Esophagus muscularis mucosa (tissue), 4 donors: ENCODE measurements at places on chromosomes 12 and 14. TPM values are rescaled to one million over a fixed set of nuclear protein-coding genes. Genes with fewer than 3 reads are reported as not detected.

Gene CLEC1A
- 1.7 TPM for total RNA-seq

Gene NPAS3
- 3.3 TPM for total RNA-seq

GRCh38 chr12:69415471-69416275 is 54.5 kb upstream of the FRS2 start:
- H3K27me3 ChIP-seq: no peaks in the 10 kb centered on the region
- H3K4me1 ChIP-seq: peaks cover 11% of the 10 kb centered on the region
- H3K36me3 ChIP-seq: no peaks in the 10 kb centered on the region
- H3K4me3 ChIP-seq: peak overlapping the region; percentile 17
- H3K27ac ChIP-seq: peak overlapping the region; percentile 34

GRCh38 chr14:30597504-30597903 is 24.6 kb upstream of the SCFD1 start:
- no peaks in the 10 kb centered on the region for H3K4me1 ChIP-seq
- DNase-seq: no peak

Gene SYT1
- 10.0 TPM for total RNA-seq

Gene ACAD10
- total RNA-seq: 18.7 TPM

Gene TAS2R20
- total RNA-seq: 0.78 TPM

GRCh38 chr12:10562306-10562933 is 51.0 kb downstream of the MAGOHB start:
- no peak for DNase-seq
- H3K4me1 ChIP-seq: no peaks in the 10 kb centered on the region
- peaks cover 4% of the 10 kb centered on the region for H3K27me3 ChIP-seq
- H3K4me3 ChIP-seq: no peak overlapping the region

GRCh38 chr14:32005628-32006027 is 71.5 kb upstream of the ARHGAP5 start:
- no peak overlapping the region for H3K4me3 ChIP-seq
- DNase-seq: no peak
- no peaks in the 10 kb centered on the region for H3K36me3 ChIP-seq
- H3K27ac ChIP-seq: no peak overlapping the region

DNA sequence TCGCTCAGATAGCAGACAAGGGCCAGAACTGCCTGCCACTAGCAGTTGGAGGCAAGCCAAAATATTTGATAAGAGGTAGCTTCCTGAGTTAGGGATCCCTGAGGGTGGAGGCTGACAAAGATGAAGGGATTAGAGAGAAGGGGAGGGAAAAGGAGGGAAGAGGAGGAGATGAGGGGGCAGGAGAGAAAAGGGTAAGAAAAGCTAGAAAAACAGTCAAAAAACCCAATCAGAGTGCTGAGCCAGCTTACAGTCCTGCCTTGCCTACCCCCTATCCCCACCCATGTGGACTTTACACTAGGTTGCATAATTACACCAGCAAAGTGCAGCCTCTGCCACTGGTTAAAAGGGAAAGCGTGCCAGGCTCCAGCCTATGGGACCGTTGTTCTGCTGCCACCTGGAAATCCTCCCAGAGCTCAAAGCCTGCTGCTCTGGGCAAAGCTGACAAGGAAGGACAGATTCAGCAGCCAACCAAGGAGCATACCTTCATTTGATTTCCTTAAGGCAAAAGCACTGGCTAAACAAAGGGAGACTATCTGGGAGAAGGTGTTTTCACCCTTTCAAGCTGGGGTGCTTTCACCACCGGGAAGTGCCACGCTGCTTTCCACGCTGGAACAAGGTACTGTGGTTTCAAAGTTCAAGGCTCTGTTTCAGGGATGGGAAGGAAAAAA is 3.8 kb upstream of the NUMB start:
- H3K36me3 ChIP-seq: no peaks in the 10 kb centered on the region
- no peak overlapping the region for H3K4me3 ChIP-seq
- H3K4me1 ChIP-seq: peaks cover 67% of the 10 kb centered on the region
- DNase-seq: no peak

Gene PFKM
- total RNA-seq: 59.5 TPM

GRCh38 chr14:64788706-64789105 is 84.5 kb downstream of the PLEKHG3 start:
- H3K36me3 ChIP-seq: no peaks in the 10 kb centered on the region
- no peak for DNase-seq
- H3K4me1 ChIP-seq: no peaks in the 10 kb centered on the region
- H3K27me3 ChIP-seq: no peaks in the 10 kb centered on the region

DNA sequence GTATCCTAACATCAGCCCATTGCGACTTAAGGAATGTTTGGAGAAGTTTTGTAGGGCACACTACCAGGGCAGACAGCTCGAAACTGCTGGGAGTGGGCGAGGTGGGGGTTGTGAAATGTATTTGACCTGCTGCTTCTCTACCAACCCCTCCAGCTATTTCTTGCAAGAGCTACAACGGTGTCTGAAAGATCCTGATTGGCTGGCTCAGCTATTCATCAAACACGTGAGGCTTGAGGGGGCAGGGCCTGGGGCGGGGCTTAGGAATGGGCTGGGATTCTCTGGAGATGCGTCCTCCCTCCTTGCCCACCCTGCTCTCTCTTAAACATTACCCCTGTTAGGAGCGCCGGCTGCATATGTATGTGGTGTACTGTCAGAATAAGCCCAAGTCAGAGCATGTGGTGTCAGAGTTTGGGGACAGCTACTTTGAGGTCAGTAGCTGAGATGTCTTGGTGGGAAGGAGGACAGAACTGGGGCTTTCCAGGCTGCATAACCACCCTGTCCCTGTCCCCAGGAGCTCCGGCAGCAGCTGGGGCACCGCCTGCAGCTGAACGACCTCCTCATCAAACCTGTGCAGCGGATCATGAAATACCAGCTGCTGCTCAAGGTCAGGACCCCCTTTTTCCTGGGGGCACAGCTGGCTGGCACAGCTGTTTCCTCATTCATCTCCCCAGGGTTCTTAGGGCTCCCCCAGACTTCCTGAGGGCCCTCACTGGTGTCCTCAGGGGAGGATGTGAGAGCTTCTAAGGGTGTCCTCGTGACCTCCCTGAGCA is 3.1 kb downstream of the ARHGEF25 start:
- H3K27me3 ChIP-seq: no peaks in the 10 kb centered on the region
- peaks cover 71% of the 10 kb centered on the region for H3K4me1 ChIP-seq
- no peak for DNase-seq
- no peak overlapping the region for H3K4me3 ChIP-seq
- peaks cover 11% of the 10 kb centered on the region for H3K36me3 ChIP-seq
- peak overlapping the region; percentile 98 for H3K27ac ChIP-seq

- H3K27me3 ChIP-seq: no peaks in the 10 kb centered on the region
- no peaks in the 10 kb centered on the region for H3K4me1 ChIP-seq
- peaks cover 16% of the 10 kb centered on the region for H3K36me3 ChIP-seq
- no peak overlapping the region for H3K4me3 ChIP-seq
Measured at GRCh38 chr14:74519316-74520074, 25.9 kb downstream of the ISCA2 start.

GRCh38 chr12:13179211-13180074 is 17.1 kb upstream of the EMP1 start:
- no peak overlapping the region for H3K4me3 ChIP-seq
- H3K27me3 ChIP-seq: no peaks in the 10 kb centered on the region
- no peaks in the 10 kb centered on the region for H3K36me3 ChIP-seq
- peak; percentile 91 for DNase-seq
- H3K27ac ChIP-seq: peak overlapping the region; percentile 72
- H3K4me1 ChIP-seq: peaks cover 25% of the 10 kb centered on the region

GRCh38 chr12:131197490-131197889 is 243.8 kb downstream of the ADGRD1 start:
- no peaks in the 10 kb centered on the region for H3K4me1 ChIP-seq
- H3K36me3 ChIP-seq: no peaks in the 10 kb centered on the region
- peak; percentile 78 for DNase-seq
- H3K27me3 ChIP-seq: no peaks in the 10 kb centered on the region
- no peak overlapping the region for H3K27ac ChIP-seq

Gene GDF3
- total RNA-seq: not detected

Gene CCDC198
- total RNA-seq: not detected

Gene TAS2R14
- 1.6 TPM for total RNA-seq

Gene PLD4
- total RNA-seq: 0.50 TPM

- no peaks in the 10 kb centered on the region for H3K36me3 ChIP-seq
- no peaks in the 10 kb centered on the region for H3K27me3 ChIP-seq
- H3K27ac ChIP-seq: peak overlapping the region; percentile 13
- H3K4me1 ChIP-seq: peaks cover 26% of the 10 kb centered on the region
Measured at GRCh38 chr14:50344876-50345563, 32.9 kb downstream of the DMAC2L start.

DNA sequence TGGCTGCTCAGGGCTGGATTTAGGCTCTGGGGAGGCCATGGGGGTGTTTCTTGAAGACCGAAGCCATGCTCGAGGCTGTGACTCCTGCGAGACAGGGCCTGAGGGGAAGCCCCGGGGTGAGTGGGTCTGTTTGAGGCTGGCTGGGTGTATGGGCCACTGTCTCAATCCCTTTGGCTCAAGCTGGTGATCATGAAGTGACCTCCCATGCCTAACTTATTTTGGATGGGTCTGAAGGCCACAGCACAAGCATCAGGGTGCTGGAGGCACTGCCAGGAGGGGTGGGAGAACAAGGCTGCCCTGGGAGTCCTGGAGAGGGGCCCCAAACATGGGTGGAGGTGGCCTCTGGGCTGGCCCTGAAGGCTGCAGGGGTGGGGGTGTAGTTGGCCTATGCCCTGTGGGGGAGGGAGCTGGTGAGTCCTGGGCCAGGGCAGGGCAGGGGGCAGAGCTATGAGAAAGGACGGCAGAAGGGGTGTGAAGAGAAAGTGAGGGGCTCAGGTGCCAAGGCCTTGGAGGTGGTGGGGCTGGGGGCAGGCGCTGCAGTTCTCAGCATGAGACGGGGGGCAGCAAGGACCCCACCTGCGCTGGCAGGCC is 100.9 kb downstream of the KIF26A start:
- H3K4me1 ChIP-seq: no peaks in the 10 kb centered on the region
- DNase-seq: no peak
- H3K4me3 ChIP-seq: no peak overlapping the region
- no peaks in the 10 kb centered on the region for H3K27me3 ChIP-seq

DNA sequence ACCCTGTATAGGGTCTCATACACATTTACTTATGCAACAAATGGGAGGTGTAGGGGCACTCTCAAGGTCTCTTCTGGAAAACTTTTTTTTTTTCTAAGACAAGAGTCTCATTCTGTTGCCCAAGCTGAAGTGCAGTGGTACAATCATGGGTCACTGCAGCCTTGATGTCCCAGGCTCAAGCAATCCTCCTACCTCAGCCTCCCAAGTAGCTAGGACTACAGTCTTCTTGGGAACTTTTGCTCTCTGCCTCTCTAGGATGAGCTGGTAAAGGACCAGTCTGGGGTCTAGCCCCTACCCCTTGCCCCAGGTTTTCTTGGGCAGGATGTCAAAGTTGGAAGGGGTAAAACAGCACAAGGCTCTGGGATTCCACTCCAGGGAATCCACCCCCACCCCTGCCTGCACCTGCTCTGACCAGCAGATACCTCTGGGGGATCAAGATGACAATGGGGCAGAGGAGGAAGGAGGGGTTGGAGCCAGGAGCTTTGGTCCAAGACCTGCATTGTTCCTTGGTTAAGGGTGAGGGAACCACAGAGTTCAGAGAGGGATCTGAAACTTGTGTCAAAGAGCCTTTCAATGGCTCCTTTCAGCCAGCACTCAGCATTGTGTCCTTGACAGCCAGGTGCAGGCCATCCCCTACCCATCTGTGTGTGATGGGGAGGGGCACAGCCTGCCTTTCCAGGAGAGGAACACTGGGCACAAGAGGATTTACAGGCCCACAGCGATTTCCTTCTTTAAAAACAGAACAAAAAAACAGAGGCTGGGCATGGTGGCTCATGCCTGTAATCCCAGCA is 12.2 kb downstream of the CTDSP2 start:
- H3K27me3 ChIP-seq: no peaks in the 10 kb centered on the region
- H3K4me1 ChIP-seq: peaks cover 100% of the 10 kb centered on the region
- no peak for DNase-seq
- H3K36me3 ChIP-seq: peaks cover 2% of the 10 kb centered on the region

- DNase-seq: no peak
- no peaks in the 10 kb centered on the region for H3K27me3 ChIP-seq
- H3K4me1 ChIP-seq: peaks cover 64% of the 10 kb centered on the region
- no peak overlapping the region for H3K4me3 ChIP-seq
- no peak overlapping the region for H3K27ac ChIP-seq
- peaks cover 87% of the 10 kb centered on the region for H3K36me3 ChIP-seq
Measured at GRCh38 chr12:108815369-108815768, 42.0 kb downstream of the SSH1 start.

Gene PDE3A
- 98.7 TPM for total RNA-seq

DNA sequence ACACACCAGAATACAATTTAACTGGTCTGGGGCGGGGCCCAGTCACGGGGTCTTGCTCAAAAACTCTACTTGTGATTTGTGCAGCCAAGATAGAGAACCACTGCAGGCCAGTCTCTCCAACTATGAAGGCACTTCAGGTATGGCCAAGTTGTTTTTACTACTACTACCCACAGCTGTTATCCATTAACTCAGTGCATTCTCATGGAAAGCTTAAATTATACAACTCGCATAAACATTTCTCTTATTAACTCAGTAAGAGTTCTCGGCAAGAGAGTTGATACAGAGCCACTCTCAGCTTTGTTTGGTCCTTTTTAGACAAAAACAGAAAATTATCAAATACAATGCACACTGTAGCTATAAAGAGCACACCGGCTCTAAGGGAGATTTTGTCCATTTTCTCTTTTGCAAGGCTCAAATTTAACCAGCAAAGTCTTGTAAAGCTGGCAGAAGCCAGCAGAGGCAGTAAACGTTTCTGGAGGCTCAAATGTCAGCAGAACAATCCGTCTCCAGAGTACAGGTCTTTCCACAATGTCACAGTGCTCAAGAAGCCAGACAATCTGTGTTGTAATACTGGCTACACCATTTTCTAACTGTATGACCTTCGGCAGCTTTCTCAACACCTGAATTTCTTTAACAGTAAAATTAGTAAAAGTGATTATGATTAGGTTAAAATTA is 85.9 kb downstream of the PTGER2 start:
- no peak overlapping the region for H3K4me3 ChIP-seq
- no peak for DNase-seq
- no peaks in the 10 kb centered on the region for H3K27me3 ChIP-seq
- no peak overlapping the region for H3K27ac ChIP-seq
- no peaks in the 10 kb centered on the region for H3K36me3 ChIP-seq

Gene FAM186B
- 0.46 TPM for total RNA-seq

DNA sequence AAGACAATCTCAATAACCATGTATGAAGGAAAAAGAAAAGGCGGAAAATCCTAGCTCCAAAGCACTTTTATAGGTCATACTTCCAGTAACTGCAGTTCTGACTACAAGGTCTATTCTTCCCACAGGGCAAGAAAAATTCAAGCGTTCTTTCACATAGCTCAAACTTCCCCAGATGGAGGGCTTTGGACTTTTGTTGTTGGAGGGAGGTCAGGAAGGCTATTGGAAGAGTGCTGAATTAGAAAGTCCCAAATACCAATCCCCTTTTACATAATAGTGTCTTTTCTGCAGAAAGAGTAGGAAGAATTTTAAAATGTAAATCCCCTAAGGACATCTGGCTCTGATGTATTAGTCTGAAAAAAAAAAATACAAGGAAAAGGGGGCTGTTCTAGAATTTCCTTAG is 309.4 kb downstream of the MDGA2 start:
- no peak overlapping the region for H3K27ac ChIP-seq
- no peaks in the 10 kb centered on the region for H3K27me3 ChIP-seq
- no peaks in the 10 kb centered on the region for H3K4me1 ChIP-seq
- no peaks in the 10 kb centered on the region for H3K36me3 ChIP-seq
- DNase-seq: no peak

- H3K4me3 ChIP-seq: no peak overlapping the region
- H3K4me1 ChIP-seq: peaks cover 6% of the 10 kb centered on the region
- H3K27ac ChIP-seq: no peak overlapping the region
- DNase-seq: no peak
- no peaks in the 10 kb centered on the region for H3K36me3 ChIP-seq
Measured at GRCh38 chr14:20976291-20976690, 13.5 kb upstream of the METTL17 start.

- no peak overlapping the region for H3K4me3 ChIP-seq
- no peak for DNase-seq
- H3K36me3 ChIP-seq: no peaks in the 10 kb centered on the region
- no peak overlapping the region for H3K27ac ChIP-seq
Measured at GRCh38 chr14:93834699-93835371, 46.5 kb upstream of the PRIMA1 start.
